ENCODE measurements at places on chromosomes 1 and 21.

DNA sequence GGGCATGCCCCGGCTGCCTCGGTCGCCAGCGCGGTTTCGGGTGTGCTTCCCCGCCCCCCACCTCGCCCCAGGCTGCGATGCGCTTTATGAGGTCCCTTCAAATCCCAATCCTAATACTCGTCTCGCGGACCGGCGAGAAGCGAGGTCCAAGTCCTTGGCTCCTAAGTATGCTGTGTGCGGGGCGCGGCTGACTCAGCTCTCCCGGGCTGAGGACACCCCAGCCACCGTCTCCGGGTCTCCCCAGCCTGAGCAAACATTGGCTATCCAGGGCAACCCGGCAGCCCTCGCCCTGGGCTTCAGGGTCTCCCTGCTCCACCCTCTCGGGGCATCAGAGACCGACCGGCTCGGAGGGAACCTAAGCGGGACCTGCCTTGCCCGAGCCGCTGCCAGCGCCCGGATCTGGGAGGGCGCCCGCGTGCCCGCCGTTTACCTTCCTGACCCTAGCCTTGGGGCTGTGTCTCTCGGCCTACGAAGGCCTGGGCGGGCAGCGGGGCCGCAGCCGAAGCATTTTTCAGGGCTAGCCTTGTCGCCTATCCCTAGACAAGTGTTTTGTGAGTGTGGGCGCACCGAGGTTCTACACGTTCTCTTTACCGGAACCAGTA is 1.2 kb downstream of the ITPKB start:
- DNase-seq, result no peak

DNA sequence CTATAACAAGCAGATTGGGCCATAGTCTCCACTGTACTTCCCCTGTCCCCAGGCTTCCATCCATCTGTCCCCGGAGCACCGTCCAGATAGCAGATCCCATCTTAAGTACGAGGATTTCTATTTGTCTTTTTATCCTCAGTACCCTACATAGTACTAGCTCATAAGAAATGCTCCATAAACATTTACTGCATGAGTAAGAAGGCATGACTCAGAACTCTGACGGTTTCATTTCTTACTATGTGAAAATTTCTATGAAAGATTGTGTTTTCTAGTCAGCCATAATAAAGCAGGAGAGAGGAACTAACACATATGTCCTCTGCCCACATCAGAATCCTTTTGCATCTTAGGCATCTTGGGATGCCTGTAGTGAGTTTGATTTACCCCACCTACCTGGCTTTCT is 49.5 kb downstream of the CHD1L start:
- DNase-seq, result no peak

- DNase-seq, result no peak
Measured at GRCh38 chr21:33884376-33885171, 31.0 kb downstream of the ATP5PO start.

DNA sequence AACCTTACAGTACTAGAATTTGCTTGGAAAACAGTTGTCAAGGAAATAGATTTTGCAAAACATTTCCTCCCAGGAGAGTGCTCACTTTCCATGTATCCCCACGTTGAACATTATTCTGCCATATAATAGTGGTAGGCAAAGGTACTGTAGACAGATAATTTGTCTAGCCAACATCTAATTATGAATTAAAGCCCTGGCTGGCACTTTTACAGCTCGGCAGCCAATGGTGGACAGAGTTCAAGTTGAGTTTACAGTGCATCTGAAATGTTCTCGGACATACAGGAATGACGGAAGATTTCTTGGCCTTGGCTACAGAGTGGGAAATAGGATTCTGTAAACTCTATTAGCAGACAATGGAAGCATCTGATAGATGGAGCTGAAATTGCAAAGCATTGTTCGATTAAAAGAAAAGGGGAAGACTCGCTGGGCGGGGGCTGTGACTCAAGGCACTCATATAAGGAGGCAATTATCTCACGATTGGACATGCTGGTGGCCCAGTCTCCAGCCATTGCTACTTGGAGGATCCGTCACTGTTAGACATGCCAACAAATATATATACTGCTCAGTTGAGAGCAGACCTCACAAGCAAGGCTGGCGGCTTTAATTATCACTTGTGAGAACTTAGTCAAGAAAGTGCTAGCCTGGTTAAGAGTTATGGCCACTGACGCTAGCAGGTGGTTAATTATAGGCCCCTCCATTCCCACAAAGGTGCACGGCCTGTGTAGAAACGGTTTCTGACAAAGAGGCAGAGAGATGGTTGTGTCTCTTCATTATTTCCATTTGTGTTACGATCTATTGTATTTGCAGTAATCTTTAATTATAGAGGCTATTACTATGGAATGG is 48.0 kb downstream of the MAN1C1 start:
- no peak for DNase-seq

DNA sequence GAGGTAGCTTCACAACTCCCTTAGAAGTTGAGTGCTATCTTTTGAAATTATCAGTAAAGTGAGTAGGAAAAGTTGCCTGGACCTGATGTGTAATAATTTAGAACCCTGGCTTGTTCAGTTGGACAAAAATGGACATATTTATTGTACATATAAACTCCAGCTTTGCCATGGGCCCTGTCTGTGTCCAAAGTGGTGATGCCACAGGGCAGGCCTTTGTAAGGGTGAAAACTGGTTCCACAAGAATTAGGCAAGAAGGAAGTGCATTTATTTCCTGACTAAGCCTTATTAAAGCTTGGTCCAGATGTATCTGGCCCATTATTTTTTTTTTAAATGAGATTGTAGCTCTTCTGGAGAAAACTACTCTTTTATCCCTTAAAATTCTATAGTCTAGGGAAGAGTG is 47.9 kb downstream of the MACO1 start:
- no peak for DNase-seq

All from activated T-cell treated with anti-CD3 and anti-CD28 coated beads for 24 hours (primary cell).